ENCODE measurements at places on chromosomes 2 and 18.
A peak's percentile ranks its signal among the peaks of the same experiment; 100 is the strongest.

DNA sequence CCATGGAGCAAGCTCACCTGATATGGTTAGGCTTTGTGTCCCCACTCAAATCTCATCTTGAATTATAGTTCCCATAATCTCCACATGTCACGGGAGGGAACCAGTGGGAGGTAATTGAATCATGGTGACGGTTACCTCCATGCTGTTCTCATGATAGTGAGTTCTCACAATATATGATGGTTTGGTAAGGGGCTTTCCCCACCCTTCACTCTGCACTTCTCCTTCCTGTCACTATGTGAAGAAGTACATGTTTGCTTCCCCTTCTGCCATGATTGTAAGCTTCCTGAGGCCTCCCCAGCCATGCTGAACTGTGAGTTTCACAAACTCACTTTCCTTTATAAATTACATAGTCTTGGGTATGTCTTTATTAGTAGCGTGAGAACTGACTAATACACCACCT is 435.7 kb upstream of the ID2 start:
- no peak for DNase-seq

DNA sequence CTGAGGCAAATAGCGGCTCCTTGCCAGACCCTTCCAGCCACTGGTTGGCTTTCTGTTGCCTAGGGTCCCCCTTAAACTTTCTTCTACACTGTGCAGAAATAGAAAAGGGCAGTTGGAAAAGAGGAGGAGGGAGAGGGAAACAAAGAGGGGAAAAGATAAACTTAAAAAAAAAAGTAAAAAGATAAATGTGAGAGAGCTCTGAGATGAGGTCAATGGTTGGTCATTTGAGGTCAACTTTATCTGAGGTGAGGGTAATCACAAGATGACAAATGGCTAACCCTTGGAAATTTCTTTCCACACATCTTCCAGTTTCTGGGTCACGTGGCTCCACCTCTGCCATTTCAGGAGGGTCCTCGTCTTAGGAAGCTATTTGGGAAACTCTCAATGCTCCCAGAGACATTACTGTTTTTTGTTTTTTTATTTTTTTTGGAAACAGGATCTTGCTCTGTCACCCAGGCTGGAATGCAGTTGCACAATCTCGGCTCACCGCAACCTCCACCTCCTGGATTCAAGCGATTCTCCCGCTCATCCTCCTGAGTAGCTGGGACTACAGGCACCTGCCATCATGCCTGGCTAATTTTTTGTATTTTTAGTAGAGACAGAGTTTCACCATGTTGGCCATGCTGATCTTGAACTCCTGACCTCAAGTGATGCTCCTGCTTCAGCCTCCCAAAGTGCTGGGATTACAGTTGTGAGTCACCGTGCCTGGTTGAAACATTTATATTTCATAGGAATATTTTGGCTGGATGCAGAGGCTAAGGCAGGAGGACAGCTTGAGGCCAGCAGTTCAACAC is 199.9 kb downstream of the TGIF1 start:
- DNase-seq = no peak

DNA sequence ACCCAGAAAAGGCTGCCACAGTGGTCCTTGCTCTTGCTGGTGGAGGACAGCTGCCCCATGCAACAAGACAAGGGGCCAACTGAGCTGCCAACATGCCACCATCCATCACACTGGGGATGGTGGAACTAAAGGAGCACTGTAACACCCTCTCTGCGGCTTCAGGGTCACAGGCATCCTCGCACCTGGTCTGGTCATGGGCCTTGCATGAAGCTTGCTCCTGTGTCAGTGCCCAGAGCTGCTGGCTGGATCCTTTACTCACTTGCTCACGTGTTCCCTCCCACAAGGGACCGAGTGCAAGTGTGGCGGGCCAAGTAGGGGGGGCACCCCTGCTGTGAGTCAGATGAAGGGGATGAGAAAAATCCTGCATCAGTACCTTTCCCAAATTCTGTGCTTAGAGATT is 972.3 kb upstream of the DDX18 start:
- no peak for DNase-seq

GRCh38 chr18:48529796-48530195 is 9.0 kb upstream of the CTIF start:
- no peak for DNase-seq

DNA sequence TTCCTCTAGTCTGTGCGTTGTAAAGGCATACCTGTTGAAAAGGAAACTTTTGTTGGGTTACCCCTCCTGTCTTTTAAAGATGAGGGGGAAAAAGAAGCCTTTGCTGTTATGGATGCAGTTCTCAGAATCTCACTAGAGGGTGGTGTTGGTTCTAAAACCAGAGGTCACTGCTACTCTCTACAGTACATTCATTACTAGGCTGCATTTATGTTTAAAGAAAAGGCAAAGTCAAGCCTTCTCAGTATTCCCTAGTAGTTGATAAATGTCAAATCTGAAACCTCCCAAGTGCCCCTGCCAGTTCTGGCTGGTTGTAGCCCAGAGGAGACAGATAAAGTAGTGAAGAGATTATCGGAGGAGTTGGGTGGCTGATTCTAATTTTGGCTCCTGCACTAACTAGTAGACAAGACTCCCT is 1.4 kb upstream of the PLCL1 start:
- DNase-seq = no peak

- no peak for DNase-seq
These were observed 213.4 kb downstream of the CDCA7 start for GRCh38 chr2:173568054-173568453.

DNA sequence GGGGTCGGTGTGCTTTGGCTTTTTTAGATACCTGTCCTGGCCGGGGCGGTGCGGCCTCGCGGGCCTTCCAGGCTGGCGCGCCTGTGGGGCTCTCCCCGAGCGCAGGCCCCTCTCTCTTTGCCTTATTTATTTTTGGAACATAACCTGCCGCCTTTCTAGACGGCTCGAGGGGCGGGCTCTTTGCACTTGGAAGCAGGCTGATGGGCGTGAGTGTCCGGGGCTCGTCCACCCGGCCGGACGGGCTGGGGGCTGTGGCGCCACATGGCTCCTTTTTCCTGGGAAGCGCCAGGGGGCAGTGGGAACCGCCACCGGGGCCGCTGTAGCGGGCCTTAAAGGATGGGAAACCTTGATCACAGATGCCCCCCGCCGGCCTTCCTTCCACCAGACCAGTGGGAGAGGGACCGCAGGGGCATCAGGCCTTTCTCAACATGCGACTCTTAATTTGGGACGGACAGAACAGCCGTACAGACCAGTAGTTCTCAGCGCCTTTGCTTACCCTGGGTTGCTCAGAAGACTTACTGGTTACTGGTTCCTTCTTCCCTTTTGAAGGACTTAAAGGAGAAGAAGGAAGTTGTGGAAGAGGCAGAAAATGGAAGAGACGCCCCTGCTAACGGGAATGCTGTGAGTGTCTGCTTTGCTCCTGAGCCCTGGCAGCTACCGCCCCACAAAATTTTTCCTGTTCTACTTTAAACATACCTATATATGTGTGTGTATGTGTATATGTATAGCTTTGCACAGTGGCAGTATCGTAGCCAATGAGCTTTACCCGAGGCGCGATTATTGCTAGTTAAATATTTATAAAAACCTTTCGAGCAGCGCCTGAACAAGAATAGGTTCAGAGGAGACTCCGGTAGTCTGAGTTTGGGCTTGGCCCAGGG is 2.7 kb downstream of the PTMA start:
- no peak for DNase-seq

- DNase-seq = peak; percentile 60
These were observed 115.2 kb downstream of the MYO5B start for GRCh38 chr18:50079571-50080295.

GRCh38 chr2:218832520-218832919 is 917 bp upstream of the PRKAG3 start:
- DNase-seq = no peak

DNA sequence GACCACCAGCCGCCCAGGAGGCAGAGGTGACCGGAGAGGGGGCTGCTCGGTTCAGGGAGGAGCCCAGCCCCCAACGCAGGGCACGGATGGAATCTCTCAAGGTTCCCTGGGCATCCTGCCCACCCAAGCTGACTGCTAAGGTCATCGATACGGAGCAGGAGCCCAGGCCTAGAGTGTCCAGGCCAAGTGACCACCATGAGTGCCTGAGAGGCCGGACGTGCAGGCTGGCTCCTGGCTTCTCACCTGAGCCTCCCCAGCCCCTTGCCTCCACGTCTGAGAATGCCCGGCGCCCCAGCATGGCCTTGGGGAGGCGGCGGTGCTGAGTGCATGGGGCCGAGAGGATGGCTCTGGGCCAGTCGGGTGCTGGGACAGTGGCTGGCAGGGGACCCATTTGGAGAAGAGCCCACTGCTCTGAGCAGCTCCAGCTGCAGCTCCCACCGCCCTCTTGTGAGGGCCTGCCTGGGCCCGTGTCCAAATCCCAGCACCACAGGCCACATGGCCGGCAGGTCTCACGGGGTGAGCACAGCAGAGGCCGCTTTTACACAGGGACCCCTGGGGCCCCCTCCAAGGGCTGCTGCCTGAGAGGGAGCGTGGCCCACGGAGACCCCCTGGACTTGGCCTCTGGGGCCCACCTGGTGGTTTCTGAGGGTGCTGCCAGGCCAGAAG is 102.8 kb upstream of the CTDP1 start:
- DNase-seq = no peak

DNA sequence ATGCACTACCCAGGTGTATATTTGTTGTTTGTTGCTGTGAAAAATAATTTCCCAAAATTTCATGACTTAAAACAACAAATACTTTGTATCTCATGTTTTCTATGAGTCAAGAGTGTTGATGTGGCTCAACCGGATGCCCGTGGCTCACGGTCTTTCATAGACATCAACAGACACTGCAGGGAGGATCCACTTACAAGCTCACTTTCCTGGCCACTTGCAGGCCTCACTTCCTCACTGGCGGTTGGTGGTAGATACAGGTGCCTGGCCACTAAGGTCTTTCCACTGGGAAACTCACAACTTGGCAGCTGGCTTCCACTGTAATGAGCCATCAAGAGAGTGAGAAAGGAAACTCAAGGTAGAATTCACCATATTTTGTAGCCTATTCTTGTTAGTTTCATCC is 662.9 kb downstream of the IRS1 start:
- DNase-seq = no peak

DNA sequence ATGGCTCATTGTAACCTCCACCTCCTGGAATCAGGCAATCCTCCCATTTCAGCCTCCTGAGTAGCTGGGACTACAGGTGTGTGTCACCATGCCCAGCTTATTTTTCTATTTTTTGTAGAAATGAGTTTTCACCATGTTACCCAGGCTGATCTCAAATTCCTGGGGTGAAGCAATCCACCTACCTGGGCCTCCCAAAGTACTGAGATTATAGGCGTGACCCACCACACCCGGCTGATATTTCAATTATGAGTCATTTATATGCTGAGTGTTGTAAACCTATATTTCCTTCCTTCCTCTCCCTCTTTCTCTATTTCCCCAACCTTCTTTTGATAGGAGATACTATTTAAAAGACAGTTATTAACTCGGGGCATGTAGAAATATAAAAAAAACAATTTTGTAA is 469.6 kb upstream of the ID2 start:
- no peak for DNase-seq

DNA sequence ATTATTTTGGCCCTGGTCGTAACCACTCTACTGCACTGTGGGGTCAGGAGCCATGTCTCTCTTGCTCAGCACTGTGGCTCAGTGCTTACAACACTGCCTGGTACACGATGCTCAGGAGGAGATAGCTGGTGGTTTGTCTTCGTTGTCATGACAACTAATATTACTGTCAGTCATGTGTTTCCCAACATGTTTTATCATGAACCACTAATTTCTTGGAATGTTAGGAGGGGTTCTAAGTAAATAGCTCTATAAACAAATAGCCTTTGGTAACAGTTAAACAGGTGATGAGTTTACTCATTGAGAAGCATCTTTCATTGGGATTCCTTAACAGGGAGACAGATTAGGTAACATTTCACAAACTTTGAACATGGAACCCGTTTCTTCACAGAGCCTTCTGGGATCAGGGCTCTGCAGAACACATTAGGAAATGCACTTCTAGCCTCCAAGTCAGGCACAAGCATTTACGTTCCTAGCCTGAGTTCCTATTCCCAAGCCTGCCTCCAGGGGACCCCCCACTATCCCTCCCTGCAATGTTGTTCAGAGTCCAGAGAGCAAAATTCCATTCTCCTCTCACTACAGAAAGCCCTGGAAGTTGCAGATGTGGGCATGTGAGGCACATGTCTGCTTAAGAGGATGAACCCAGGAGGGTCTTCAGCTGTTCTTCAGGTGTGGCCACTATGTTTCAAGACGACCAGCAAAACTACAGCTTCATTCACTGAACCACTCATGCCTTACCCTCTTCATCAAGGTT is 6.4 kb upstream of the RBM44 start:
- DNase-seq = no peak

DNA sequence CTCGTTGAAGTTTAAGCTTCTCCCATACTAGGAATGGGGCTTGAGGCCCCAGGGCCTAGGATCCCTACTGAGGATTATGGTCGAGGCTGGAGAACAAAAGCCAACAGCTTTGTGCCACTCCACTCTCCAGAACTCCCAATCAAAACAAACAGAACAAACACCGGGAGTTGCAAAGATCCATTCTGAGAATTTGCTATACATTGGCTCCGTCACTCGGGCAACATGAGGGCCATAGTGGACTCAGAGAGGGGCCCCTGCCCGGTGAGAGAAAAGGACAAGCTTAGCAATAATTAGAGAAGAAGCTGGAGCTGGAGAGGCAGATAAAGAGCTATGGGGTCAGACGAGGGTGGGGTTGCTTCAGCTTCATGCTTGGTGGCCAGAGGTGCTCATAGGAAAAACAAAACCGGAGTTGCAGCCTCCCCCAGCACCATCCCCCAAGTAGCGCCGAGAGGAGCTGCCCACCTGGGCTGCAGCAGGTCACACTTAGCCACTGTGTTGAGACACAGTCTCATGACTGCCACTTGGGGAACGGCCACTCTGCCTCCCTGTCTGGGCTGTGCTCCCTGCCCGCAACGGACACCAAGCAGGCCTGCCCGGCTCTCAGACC is 142.3 kb upstream of the HAAO start:
- DNase-seq = no peak

- no peak for DNase-seq
These were observed 185.2 kb downstream of the GRB14 start for GRCh38 chr2:164436131-164436530.

DNA sequence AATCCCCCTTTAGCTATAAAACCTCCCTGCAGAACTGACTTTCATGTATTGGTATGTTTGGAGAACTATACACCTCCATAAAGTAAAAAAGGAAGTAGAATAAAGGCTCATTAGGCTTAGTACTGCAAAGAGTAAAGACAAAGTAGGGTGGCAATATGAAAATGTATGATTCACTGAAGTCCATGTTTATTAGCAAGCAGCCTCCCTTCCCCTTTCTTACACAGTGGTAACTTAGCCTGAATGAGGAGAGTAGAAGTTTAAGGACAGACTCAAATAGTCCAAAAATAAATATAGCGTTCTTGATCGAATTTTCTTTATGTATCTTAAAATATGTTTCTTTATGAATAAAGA is 1.5 kb downstream of the ZNF804A start:
- no peak for DNase-seq

- no peak for DNase-seq
These were observed 41.5 kb downstream of the CROCC2 start for GRCh38 chr2:240947607-240948006.

GRCh38 chr2:120869036-120869729 is 133.5 kb downstream of the GLI2 start:
- no peak for DNase-seq

DNA sequence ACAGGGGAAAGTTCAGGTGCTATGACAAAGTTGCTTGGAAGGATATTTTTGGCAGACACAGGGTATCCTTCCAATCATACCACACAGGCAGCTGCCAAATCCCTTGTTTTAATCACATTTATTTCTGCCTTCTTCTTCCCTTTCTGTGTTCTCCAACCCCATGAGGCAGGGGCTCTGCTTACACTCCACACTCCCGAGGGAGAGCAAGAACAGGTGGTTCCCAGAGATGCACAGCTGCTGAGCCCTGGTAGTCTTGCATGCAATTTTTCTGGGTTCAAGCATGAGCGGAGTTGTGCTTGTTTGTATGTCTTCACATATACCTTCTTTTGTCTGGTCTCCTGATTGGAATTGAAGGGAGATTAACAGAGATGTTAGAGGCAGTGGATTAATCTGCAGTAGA is 251.7 kb upstream of the ST6GAL2 start:
- DNase-seq = peak; percentile 91
